ENCODE measurements at places on chromosomes 7 and 10.

DNA sequence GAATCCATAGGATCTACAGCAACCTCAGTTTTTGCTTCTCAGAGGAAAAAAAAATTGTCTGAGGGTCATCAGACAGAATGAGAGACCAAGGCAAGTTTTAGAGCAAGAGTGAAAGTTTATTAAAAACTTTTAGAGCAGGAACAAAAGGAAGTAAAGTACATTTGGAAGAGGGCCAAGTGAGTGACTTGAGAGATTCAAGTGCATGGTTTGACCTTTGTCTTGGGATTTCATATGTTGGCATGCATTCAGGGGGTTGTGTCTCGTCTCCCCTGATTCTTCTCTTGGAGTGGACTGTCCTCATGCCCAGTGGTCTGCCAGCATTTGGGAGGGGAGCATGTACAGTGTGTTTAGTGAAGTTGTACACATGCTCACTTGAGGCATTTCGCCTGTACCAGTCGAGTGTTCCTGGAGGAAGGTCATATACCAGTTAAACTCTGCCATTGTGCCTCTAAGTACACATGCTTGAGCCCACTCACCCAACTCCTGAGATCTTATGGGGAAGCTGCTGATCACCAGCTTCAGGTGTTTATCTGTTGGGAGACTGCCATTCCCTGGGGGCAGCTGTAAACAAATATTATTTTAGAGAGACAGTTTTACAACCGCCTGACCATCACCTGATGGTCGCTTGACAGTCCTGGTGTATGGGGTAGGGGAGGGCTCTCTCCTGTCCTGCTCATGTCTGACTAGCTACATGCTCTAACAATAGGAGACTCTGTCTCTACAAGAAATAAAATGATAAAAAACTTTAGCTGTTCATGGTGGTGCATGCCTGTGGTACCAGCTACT, 109.4 kb downstream of the EEPD1 start:
- no peak for DNase-seq

- no peak for DNase-seq
These were observed 51.3 kb upstream of the KLF6 start for GRCh38 chr10:3836222-3836820.

DNA sequence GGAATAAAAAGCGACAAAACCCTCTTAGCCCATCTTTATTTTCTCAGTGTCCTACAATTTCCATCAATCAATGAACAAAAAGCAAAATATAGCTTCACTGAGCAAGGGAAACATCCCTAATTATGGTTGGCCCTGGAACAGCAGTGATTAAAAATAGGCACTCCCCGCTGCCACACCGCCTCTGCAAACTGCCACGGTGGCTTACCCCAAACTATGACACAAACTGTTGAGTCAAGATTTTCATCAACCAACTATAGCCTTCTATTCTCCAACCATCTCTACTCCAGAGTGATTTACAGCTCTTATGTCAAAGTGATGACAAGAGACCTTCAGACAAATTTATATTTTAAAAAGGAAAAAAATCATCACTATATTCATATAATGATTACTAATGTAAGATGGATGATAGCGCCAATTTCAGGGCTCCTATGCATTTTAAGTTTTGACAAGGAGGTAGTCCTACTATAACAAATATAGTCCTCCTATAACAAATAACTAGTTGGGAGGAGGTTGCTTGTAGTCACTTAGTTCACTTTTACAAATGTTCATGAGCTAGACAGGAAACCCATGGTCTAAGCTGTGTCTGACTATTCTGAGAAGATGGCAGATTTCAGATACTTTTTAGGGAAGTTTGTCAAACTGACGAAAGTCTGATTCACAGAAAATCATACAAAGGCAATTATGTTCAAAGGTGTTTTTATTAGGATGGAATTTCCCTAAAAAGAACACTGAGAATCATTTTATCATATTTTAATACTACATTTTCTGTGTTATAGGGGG, 26.3 kb downstream of the DENND11 start:
- no peak for DNase-seq

DNA sequence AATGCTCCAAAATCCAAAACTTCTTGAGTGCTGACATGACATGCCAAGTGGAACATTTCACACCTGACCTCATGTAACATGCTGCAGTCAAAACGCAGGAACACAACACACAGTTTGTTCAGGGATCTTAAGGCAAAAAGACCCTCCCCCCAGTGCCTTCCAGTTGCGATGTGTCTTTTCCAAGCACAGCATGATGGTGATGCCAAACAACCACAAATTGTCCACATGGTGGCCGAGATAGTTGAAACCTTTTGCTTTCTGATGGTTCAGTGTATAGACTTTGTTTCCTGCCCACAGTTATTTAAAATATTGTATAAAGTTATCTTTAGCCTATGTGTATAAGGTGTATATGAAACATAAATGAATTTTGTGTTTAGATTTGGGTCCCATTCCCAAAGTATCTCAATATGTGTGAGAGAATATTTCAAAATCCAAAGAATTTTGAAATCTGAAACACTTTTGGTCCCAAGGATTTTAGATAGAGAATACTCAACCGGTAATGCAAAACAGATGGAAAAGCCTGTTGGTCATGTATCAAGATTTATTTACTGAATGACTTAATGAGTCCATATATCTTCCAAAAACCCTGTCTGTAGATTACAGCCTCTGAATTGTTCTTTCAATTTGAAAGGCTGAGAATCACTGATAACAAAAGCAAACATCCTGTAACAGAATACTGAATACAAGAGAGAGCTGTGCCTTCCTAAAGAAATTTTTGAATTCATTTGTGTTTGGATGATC, 93.4 kb upstream of the OIT3 start:
- DNase-seq = no peak

DNA sequence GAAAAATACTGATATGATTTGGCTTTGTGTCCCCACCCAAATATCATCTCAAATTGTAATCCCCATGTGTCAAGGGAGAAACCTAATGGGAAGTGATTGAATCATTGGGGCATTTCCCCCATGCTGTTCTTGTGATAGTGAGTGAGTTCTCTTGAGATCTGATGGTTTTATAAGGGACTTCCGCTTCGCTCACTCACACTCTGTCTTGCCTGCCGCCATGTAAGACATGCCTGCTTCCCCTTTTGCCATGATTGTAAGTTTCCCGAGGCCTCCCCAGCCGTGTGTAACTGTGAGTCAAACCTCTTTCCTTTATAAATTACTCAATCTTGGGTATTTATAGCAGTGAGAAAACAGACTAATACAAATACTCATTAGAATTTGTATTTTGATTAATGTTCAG, 5.1 kb upstream of the MRPS17 start:
- DNase-seq = no peak

DNA sequence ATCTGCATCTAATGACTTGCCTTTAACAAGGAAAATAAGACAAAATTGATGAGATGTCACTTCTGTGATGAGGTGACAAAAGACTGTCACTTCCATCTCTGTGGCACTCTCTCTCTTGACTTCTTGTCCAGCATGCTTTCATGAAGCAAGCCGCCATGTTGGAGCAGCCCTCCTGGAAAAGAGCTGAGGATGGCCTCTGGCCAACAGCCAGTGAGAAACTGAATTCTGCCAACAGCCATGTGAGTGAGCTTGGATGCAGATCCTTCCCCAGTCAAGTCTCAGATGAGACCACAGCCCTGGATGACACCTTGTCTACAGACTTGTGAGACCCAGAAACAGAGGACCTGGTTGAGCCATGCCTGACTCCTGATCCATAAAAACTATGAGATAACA, 412.6 kb upstream of the SHH start:
- no peak for DNase-seq

DNA sequence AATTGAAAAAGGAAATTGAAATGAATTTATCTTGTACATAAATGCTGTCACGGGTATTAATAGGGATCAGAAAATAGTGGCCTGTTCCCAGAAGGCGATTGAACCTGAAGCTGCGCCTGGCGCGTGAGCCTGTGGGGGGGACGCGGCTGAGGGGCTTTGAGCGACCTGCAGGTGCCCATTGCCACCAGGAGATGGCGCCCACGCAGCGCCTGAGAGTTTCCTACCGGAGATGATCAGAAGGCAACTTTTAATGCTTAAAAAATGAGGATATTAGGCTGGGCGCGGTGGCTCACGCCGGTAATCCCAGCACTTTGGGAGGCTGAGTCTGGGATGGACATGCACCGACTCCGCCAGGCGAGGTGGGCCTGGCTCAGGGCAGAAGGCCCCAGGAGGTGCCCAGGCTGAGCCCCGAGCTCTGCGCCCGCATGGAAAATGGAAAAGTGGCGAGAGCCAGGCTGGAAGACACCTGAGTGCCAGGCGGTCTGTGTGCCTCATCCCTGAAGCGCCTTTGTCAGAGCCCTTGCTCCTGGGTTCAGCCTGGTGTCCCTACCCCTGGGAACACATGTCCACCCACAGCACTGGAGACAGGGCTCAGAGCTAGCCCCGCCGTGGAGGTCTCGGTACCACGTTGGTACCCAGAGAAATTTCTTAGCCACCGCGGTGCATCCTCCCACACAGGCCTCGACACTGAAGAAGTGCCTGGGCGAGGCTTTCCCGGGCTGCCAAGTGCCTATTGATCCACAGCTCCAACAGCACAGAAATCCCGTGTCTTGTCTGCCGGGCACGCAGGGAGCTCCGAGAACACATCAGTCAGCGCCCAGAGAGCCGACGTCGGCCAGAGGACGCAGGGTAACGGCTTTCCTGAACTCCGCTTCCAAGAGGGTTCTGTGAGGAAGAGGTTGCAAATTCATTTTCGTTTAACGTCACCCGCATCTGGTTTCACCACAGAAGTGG, 117.4 kb downstream of the INPP5A start:
- DNase-seq = peak; percentile 72

GRCh38 chr7:142425281-142425680, 167.4 kb upstream of the PRSS58 start:
- DNase-seq = peak; percentile 25

- DNase-seq = no peak
These were observed 19.9 kb downstream of the LMTK2 start for GRCh38 chr7:98126311-98127142.

DNA sequence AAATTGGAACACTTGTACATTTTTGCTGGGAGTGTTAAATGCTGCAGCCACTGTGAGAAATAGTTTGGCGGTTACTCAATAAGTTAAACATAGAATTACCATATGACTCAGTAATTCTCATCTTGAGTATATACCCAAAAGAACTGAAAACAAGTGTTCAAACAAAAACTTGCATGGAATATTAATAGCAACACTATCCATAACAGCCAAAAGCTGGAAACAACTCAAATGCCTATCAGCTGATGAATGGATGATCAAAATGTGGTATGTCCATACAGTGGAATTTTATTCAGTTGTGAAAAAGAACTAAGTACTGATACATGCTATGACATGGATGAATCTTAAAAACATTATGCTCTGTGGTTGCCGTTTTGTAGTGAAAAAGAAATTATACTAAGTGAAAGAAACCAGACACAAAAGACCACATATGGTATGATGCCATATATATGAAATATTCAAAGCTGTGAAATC, 63.0 kb upstream of the SP4 start:
- DNase-seq = no peak

DNA sequence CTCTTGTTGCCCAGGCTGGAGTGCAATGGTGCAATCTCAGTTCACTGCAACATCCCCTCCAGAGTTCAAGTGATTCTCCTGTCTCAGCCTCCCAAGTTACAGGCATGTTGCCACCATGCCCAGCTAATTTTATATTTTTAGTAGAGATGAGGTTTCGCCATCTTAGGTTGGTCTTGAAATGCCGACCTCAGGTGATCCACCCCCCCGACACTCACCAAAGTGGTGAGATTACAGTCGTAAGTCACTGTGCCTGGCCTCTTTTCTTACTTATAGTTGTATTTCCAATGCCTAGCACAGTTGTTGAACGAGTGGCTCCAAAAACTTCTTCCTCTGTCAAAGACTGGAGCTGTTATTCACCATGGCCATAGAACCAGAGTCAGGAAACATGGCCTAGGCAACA, 6.7 kb downstream of the RNF216 start:
- no peak for DNase-seq

DNA sequence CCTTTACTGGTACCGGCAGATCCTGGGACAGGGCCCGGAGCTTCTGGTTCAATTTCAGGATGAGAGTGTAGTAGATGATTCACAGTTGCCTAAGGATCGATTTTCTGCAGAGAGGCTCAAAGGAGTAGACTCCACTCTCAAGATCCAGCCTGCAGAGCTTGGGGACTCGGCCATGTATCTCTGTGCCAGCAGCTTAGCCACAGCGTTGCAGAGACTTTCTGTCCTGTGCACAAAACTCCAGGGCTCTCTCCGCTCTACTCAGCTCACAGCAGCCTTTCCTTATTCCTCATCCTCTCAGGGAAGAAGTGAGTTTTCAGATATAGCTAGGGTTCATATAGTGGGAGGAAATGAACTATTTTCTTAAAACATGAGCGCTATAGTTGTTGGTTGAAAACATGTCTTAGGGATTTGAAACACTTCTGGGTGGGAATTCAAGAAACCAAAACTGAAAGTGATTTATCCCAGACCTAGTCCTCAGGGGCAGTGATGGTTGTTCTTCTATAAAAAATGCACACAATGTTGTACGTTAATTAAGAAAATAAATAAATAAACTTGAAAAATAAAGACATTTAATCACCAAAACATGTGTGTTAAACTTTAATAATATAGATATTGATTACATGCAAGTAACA, 150.2 kb upstream of the PRSS58 start:
- no peak for DNase-seq

DNA sequence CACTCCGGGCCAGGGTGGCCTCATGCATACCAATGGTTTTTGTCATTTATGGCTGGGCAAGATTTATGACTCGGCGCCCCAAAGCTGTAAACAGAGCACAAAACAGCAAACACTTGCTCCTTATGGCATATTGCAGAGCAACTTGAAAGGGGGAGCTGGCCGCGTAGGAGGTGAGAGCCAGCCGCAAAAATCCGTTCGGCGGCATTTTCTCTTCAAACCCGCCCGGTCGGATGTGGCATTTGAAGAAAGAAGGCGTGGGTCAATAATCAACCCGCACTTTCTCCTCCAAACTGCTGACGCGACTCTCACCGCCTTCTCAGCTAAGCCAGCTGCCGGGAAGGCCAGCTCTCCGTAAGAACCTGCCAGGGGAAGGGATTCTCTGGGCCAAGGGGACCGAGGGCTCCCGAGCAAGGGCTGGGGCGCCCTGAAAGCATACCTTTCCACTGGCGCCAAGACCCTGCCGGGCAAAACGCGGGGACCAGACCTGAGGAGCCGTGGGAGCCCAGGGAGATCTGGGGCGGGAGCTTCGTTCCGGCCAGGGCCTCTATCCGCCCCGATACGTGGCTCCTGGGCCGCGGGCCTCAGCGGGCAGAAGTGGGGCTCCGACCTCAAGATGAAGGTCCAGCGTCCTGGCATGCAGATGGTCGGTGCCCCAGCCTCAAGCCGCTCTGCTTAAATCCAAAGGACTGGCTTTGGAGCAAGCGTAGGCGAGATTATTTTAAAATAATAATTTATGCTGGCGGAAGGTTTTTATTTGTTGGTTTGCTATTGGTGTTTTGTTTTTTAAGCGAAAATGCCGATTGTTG, 12.9 kb upstream of the HOXA2 start:
- no peak for DNase-seq

Measured in SK-N-DZ (cell line).